Natural killer cell (primary cell): ENCODE measurements at places on chromosomes 5 and 9.
A peak's percentile ranks its signal among the peaks of the same experiment; 100 is the strongest.

- no peaks in the 10 kb centered on the region for H3K36me3 ChIP-seq
- no peak for DNase-seq
- no peak overlapping the region for H3K4me3 ChIP-seq
These were observed 815.0 kb downstream of the CDH18 start for GRCh38 chr5:19172926-19173470.

DNA sequence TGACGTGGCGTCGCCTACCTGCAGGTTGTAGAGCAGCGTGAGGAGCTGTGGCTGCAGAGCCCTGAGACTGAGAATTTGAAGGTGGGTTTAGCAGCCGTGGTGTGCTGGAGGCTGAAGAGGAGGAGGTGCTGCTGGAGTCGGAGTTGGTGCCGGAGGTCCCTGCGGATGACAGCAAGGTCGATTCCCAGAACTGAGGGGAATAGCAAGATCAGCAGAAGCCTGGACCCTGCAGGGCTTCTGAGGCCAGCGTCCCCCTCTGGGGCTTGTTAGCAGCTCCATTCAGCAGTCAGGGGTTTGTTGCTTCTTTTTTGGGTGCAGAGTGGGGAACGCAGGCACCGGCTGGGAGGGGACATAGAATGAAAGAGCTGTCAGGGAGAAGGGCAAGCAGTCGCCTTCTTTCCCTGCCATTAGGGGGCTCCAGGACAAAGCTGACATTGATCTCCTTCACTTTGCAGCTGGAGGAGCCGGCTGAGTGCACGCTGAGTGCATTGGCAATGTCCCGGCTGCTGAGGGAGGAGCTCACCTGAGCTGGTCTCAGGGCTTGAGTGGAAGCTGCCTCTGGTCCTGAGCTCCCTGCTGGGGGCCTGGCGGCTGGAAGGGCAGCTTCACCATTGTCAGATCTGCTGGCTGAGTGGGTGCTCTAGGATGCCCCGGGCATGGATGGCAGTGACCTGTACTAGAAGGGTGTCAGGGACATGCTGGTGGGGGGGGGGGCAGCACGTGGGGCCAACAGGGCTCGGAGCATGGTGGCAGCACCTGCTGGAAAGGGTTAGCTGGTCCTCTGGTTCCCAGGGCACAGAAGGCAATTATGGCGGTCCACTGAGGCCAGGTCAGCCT is 20.8 kb downstream of the OBP2B start:
- H3K4me3 ChIP-seq, result no peak overlapping the region
- H3K27ac ChIP-seq, result no peak overlapping the region
- H3K27me3 ChIP-seq, result no peaks in the 10 kb centered on the region
- H3K36me3 ChIP-seq, result no peaks in the 10 kb centered on the region

DNA sequence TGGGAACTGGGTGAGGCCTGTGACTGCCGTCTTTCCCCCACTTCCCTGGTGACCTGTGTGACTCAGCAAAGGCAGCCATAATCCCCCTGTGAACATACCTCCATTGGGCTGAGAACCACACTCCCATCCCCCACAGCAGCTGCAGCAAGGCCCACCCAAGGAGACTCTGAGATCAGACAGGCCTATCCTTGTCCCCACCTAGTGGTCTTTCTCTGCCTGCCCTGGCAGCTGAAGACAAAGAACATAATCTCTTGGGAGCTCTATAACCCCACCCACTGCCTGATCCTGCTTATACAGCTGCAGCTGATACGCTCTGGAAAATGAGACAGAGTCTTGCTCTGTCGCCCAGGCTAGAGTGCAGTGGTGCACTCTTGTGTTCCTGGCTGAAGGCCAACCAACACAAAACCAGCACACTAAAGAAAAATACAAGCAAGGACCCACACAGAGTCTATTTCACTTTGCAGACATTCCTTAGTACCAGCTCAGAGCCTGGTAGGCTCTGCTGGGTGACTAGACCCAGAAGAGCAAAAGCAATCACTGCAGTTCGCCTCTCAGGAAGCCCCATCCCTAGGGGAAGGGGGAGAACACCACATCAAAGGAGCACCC is 106.7 kb downstream of the MCTP1 start:
- H3K4me3 ChIP-seq, result no peak overlapping the region
- H3K4me1 ChIP-seq, result no peaks in the 10 kb centered on the region
- H3K27me3 ChIP-seq, result no peaks in the 10 kb centered on the region
- no peak for DNase-seq

- no peaks in the 10 kb centered on the region for H3K36me3 ChIP-seq
- H3K4me1 ChIP-seq, result peaks cover 5% of the 10 kb centered on the region
- DNase-seq, result no peak
These were observed 4.6 kb upstream of the FCN1 start for GRCh38 chr9:134922066-134922931.

DNA sequence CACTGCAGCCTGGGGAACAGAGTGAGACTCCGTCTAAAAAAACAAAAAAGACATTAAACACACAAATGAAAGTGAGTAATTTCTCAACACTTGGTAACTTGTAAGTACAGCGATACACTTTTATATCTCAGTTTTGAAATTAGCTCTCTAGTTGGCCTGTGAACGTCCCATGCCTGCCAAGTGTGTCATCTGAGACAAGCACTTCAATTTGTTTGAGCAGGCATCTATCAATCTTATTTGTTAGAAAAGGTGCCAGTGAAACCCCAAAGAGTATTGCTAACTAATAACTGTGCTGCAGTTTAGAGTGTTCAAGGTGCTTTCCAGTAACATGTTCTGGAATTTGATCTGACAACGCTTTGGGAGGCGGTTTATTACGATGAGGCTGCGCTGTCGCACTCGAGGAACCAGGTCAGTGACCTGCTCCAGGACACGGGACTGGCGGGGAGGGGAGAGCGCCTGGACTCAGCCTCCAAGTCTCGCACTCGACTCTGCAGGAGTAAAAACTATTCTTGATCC is 1.1 kb upstream of the SPIN1 start:
- peak overlapping the region; percentile 82 for H3K4me3 ChIP-seq
- peaks cover 14% of the 10 kb centered on the region for H3K4me1 ChIP-seq
- no peaks in the 10 kb centered on the region for H3K36me3 ChIP-seq
- no peaks in the 10 kb centered on the region for H3K27me3 ChIP-seq
- no peak for DNase-seq

GRCh38 chr5:88664645-88665044 is 218.3 kb downstream of the MEF2C start:
- peaks cover 37% of the 10 kb centered on the region for H3K4me1 ChIP-seq
- no peak overlapping the region for H3K27ac ChIP-seq
- H3K36me3 ChIP-seq, result no peaks in the 10 kb centered on the region
- peaks cover 94% of the 10 kb centered on the region for H3K27me3 ChIP-seq

DNA sequence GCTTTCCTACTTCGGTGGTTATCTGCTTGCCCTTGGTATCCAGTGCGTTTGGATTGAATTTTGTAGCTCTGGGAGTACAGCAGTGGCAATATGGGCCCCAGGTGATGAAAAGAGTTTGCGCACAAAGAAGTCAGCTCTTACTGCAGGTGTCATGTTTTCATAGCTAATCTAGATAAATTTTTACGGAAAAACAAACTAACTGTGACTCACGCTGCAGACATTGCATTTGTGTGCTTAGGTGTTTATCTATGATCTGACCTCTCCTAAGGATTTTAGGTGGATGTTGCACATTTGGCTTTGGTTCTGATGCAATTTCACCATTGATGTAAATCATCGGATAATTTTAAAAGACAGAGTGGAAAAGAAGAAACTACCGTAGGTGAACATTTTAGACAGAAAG is 92.1 kb downstream of the VCAN start:
- no peak for DNase-seq
- H3K4me3 ChIP-seq, result no peak overlapping the region
- H3K4me1 ChIP-seq, result no peaks in the 10 kb centered on the region
- no peaks in the 10 kb centered on the region for H3K27me3 ChIP-seq
- H3K27ac ChIP-seq, result no peak overlapping the region
- H3K36me3 ChIP-seq, result no peaks in the 10 kb centered on the region

- H3K4me1 ChIP-seq, result peaks cover 6% of the 10 kb centered on the region
- no peak overlapping the region for H3K27ac ChIP-seq
- no peak for DNase-seq
- no peaks in the 10 kb centered on the region for H3K36me3 ChIP-seq
- no peaks in the 10 kb centered on the region for H3K27me3 ChIP-seq
- H3K4me3 ChIP-seq, result no peak overlapping the region
These were observed 22.4 kb downstream of the MVB12B start for GRCh38 chr9:126348911-126349550.

DNA sequence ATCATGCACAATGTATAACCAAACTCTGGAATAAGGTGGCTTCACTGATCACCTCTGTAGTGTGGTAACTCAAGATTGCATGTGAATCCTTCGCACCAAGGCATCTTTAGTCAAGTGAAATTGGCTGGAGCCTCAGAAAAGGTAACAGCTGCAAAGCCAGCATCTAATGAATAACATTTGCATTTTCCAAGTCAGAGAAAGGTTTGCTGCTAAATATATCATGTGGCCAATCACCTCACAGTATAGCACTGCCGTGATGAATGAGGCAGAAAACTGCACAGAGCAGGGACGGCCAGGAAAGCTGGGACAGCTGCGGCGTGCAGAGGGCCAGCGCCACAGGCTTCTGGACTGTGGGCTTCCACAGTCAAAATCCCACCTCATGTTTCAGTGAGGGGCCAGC is 18.5 kb downstream of the MRPS27 start:
- peaks cover 2% of the 10 kb centered on the region for H3K4me1 ChIP-seq
- H3K27ac ChIP-seq, result no peak overlapping the region
- no peak overlapping the region for H3K4me3 ChIP-seq

DNA sequence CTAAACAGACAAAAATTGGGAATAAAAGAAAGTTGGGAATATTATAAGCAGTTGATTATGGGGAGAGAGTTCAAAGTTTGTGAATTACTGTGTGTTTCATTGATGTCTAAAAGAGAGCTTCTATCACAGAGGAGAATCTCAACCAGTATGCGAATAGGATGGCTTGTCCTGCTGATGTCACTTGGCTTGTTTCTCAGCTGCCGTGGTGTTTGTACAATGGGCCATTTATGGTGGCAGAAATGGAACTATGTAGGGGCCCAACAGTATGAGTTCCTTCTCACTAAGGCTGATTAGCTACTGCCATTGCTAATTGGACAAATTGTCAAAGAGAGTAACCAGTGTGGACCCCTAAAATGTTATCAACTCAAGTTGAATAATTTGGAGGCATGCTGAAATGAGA is 103.9 kb downstream of the ST8SIA4 start:
- no peak overlapping the region for H3K27ac ChIP-seq
- H3K4me1 ChIP-seq, result no peaks in the 10 kb centered on the region
- no peaks in the 10 kb centered on the region for H3K27me3 ChIP-seq
- DNase-seq, result no peak

DNA sequence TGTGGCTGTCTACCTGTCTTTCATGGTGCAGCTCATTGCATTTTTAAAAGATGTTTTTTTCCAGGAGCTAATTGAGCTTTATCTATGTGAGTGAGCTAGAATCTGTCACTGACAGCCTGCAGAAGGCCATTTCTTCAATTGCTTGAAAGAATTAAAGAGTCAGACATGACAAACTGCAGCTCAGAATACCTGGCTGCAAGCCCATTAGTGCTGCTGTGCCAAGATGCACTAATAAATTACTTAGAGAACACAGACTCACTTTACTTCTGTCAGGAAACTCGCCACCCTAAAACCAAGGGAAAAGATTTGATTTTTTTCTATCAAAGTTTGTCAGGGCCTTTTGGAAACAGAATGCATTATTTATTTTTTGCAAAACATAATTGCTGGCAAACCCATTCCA is 368.3 kb downstream of the CAAP1 start:
- H3K4me3 ChIP-seq, result no peak overlapping the region
- H3K27me3 ChIP-seq, result no peaks in the 10 kb centered on the region
- no peak for DNase-seq

DNA sequence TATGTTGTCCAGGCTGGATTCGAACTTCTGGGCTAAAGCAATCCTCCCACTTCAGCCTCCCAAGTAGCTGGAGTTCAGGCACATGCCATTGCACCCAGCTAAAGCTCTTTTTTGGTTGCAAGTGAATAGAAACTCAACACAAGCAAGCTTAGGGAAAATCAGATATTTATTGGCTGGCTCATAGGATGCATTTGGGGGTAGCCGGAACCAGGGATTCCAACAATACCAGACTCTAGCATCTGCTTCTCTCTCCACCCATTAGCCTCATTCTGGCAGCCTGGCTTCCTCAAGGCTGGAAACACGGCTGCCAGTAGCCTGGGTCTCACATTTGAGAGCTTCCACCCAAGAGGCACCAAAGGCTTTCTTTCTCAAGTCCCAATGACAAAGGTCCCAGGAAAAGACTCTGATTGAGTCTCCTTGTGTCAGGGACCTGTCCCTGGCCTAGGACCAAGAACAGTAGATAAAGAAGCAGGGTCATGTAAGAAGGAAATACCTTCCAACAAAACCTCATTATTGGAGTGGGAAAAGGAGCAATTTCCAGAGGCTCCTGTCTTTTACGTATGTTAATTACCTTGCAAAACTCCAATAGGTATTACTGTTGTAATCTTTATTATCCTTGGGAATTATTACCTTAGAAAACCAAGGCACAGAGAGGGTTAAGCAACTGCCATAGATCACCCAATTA is 23.0 kb upstream of the B4GALT1 start:
- no peak for DNase-seq
- no peak overlapping the region for H3K27ac ChIP-seq
- no peaks in the 10 kb centered on the region for H3K36me3 ChIP-seq
- H3K4me1 ChIP-seq, result no peaks in the 10 kb centered on the region

- H3K27me3 ChIP-seq, result peaks cover 10% of the 10 kb centered on the region
- H3K4me3 ChIP-seq, result no peak overlapping the region
- no peak for DNase-seq
- no peak overlapping the region for H3K27ac ChIP-seq
- no peaks in the 10 kb centered on the region for H3K36me3 ChIP-seq
These were observed 13.6 kb upstream of the SYNPO start for GRCh38 chr5:150626853-150627276.

DNA sequence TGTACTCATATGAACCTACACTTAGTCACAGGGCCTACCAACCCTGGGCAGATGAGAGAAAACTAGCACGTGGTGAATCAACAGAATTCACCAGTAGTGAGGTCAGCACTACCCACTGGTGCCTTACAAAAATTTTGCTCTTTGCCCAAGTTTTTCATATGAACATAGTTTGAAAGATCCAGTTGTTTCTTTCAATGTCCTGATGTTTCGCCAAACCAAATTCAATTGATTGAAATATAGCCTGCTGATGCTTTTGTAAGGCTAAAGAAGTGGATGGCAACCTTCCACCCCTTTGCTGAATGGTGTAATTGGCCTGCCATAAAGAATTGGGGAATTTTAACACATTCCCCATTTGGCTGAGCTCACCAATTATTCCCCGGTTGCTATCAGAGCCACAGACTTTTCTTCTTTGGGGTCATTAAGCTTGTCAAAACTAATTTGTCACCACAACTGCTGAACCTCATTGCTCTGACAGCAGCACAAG is 339.2 kb downstream of the GLIS3 start:
- H3K27ac ChIP-seq, result no peak overlapping the region
- DNase-seq, result no peak
- no peak overlapping the region for H3K4me3 ChIP-seq
- no peaks in the 10 kb centered on the region for H3K27me3 ChIP-seq

- no peaks in the 10 kb centered on the region for H3K4me1 ChIP-seq
- no peak for DNase-seq
- H3K4me3 ChIP-seq, result no peak overlapping the region
- no peaks in the 10 kb centered on the region for H3K27me3 ChIP-seq
These were observed 121.5 kb upstream of the SNX2 start for GRCh38 chr5:122653087-122654017.

- no peak overlapping the region for H3K27ac ChIP-seq
- no peak for DNase-seq
- H3K27me3 ChIP-seq, result no peaks in the 10 kb centered on the region
- H3K36me3 ChIP-seq, result no peaks in the 10 kb centered on the region
These were observed 63.3 kb upstream of the CKS2 start for GRCh38 chr9:89247431-89248353.
